ENCODE measurements at places on chromosomes 13 and 19.
A peak's percentile ranks its signal among the peaks of the same experiment; 100 is the strongest.

- no peak for DNase-seq
Observed at GRCh38 chr19:39052846-39053245, 20.5 kb upstream of the FBXO27 start.

GRCh38 chr13:44191504-44192171 lies 182.0 kb upstream of the SERP2 start:
- peak; percentile 89 for DNase-seq

- DNase-seq, result no peak
Observed at GRCh38 chr13:74895042-74895796, 586.8 kb downstream of the TBC1D4 start.

DNA sequence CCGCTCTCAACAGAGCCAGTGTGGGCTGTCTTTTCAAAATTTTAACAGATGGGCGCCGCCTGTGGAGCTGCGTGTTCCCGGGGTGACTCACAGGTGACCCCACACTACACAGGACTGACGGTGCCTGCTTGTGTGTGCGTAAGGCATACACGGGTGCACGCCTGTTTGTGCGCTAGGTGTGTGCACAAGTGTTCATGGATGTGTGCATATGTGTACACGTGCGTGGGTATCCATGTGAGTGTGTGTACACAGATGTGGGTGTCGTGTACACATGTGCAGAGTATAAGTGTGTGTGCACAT lies 92.7 kb upstream of the SOX1 start:
- DNase-seq, result no peak

DNA sequence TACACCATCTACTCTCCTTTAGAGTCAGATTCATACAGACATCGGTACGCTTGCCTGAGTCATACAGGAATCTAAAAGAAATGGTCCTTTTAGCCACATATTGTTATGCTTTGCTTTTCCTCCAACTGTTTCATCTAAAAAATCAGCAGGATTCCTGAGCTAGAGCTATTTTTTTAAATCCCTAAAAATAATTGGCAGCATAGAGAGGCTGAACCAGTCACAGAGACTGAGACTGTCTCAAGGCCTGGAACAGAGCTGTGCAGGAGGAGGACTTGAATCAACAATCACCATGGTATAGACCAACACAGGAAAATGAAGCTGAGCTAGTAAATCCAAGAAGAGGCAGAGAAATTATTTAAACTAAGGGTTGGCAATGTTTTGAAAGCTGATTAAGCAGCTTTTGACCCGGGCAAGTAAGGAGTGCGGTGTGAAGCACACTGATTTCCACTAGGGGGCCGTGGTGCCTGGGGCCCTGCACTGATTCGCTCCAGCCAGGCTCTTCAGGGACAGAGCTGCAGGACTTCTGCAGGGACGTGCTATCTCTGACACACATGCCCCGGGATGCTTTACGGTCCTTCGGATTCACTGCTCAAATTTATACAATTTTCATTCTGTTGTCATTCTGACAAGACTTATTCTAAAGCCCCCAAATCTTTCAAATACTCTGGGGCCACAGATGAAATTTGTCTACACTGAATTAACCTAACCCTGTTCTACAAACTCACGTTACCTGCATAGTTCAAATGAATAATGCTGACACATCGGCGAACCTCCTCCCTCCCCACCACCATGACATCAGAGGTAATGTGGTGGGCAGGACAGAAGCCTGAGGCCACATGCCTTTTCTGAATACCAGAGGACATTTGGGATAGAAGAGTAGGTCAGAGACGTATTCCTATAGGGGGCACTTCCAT lies 87.6 kb upstream of the SLC15A1 start:
- peak; percentile 48 for DNase-seq

DNA sequence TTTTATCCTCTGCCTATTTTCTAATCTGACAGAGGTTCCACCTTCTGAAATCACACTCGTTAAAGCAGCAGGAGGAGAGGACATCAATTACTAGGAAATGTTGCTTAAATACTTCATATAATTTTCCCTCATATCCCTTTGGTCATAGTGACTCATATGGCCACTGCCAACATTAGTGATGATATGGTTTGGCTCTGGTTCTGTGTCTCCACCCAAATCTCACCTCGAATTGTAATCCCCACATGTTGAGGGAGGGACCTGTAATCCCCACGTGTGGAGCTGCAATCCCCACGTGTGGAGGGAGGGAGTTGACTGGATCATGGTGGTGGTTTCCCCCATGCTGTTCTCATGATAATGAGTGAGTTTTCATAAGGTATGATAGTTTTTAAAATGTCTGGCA lies 618.4 kb upstream of the SLITRK5 start:
- DNase-seq, result no peak

DNA sequence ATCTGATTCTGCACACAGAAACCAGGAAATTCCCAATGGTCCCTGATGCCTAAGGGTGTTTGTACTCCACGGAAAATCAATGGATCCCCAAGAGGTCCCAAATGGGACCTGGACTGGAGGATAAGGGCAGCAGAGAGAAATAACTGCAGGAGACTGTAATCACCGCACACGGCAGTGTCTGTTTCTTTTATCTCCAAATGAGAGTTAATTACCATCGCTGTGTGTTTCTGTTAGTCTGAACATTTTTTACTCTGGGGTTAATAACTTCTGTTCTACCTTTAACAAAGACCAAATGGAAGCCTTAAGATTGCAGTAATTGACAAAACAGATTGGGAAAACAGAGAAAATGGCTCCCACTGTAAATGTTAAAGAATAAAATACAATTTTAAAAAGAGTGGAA lies 320.9 kb downstream of the DCLK1 start:
- no peak for DNase-seq

GRCh38 chr19:30788105-30788765 lies 416.1 kb downstream of the ZNF536 start:
- DNase-seq, result no peak

- no peak for DNase-seq
Observed at GRCh38 chr19:47582320-47582909, 9.5 kb upstream of the ZNF541 start.

GRCh38 chr13:73167028-73167820 lies 108.4 kb downstream of the KLF5 start:
- no peak for DNase-seq

GRCh38 chr13:53953183-53953582 lies 924.6 kb downstream of the OLFM4 start:
- no peak for DNase-seq

- DNase-seq, result no peak
Observed at GRCh38 chr13:32882691-32883090, 133.5 kb upstream of the KL start.

- no peak for DNase-seq
Observed at GRCh38 chr19:8081569-8082550, 29.3 kb downstream of the CCL25 start.

GRCh38 chr13:36192166-36192565 lies 22.2 kb downstream of the SOHLH2 start:
- no peak for DNase-seq

GRCh38 chr19:45638930-45639729 lies at the start of gene EML2:
Gene EML2 (minus strand): TSS chr19:45639397. CDS start chr19:45639376, 21 bp downstream.
- DNase-seq, result peak; percentile 37

DNA sequence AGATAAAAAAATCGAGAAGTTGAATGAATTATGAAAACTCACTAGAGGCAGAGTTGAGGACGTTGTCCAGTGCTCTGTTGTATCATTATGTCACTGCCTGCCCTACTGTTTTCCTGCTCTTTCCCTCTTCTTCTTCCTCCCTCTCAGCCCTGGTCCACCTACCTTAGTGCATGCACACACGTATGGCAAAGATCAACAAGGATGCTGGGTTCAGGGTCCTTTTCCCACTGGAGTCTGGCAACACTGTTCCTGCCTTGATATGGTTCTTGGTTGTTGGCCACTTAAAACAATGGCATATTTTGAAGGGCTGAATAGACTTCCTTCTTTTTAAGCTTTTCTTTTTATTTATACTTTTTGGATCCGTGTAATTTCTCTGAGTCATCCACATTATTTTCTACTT lies 74.5 kb downstream of the LRCH1 start:
- DNase-seq, result no peak

- no peak for DNase-seq
Observed at GRCh38 chr19:35032356-35032865, 2.1 kb downstream of the SCN1B start.

DNA sequence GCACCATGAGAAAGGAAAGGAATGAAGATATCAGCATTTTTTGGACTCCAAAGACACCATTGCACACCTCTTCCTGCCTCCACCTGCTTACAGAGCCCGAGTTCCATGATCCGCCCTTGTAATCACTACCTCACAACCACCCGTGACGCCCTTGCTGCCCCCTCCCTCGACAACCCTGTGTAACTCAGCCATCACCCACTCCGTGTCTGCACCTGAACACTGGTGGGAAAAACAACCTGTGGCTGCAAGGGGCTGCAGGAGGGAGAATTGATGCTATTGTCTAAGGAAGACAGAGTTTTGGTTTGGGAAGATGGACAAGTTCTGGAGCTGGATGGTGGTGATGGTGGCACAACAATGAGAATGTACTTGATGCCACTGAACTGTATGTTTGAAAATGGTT lies 27.0 kb downstream of the ZIC5 start:
- DNase-seq, result no peak

DNA sequence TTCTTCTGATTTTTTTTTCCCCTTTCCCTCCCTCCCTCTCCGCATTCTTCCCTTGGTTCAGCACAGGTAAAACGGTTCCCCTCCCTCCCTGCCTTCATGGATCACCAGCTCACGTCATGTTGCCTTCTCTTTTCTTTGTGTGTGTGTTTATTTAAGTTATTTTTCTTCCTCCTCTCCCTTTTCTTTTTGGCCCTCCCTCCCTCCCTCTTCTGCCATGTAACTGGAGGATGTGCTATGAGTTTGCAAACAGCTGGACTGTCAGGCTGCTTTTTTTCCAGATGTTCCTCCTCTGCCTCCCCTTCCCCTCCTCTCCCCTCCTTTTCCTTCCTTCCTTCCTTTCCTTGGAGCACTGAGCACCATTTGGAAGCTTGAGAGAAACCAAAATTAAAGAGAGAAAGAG lies 2.0 kb downstream of the LENG9 start:
- no peak for DNase-seq

GRCh38 chr19:33499671-33500506 lies 21.7 kb downstream of the PEPD start:
- DNase-seq, result no peak
